ENCODE measurements at places on chromosomes 6 and 20.

DNA sequence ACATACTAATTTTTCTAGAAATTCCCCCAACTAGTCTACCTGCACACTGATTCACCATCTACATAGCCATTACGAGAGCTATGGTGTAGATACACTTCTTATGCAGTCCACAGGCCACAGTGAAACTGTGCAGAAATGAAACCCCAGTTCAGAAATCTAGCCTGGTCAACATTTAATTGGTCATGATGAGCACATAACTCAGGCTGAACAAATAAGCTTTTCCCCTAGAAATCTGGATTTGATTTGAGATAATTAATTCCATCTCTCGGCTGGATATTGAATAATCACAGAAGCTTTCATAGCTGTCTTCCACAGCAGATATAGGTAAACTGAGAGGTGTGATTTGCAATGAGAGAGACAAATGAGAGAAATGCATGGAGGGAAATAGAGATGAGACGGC is 22.6 kb upstream of the TINAG start:
- no peak for DNase-seq

- DNase-seq, result no peak
Measured at GRCh38 chr20:8812817-8813216, 256.1 kb upstream of the PLCB4 start.

DNA sequence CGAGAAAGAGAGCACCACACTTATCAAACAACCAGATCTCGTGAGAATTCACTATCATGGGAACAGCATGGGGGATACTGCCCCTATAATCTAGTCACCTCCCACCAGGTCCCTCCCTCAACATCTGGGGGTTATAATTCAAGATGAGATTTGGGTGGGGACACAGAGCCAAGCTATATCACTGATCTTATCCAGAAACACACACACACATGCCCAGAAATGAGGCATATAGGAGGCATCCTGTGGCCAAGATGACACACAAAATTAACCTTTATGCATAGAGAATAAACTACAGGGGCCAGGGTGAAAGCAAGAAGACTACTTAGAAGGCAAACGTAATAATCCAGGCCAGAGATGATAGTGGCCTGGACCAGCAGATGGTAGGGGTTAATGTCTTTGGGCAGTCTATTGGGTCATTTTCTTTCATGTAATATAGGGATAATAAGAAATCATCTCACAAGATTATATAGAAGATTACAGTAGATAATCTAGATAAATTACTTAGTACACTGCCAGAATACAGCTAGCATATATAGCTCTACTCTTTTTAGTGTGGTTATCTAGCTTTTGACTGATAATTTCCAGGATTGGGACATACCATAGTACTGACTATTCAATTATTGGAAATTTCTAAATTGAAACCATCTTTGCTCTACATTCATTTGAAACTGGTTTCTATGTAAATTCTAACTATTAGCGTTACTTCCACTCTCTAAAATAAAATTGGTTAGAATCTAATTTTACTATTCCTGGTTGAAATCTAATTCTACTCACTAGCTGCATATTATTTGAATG is 20.0 kb downstream of the RNF144B start:
- DNase-seq, result no peak

DNA sequence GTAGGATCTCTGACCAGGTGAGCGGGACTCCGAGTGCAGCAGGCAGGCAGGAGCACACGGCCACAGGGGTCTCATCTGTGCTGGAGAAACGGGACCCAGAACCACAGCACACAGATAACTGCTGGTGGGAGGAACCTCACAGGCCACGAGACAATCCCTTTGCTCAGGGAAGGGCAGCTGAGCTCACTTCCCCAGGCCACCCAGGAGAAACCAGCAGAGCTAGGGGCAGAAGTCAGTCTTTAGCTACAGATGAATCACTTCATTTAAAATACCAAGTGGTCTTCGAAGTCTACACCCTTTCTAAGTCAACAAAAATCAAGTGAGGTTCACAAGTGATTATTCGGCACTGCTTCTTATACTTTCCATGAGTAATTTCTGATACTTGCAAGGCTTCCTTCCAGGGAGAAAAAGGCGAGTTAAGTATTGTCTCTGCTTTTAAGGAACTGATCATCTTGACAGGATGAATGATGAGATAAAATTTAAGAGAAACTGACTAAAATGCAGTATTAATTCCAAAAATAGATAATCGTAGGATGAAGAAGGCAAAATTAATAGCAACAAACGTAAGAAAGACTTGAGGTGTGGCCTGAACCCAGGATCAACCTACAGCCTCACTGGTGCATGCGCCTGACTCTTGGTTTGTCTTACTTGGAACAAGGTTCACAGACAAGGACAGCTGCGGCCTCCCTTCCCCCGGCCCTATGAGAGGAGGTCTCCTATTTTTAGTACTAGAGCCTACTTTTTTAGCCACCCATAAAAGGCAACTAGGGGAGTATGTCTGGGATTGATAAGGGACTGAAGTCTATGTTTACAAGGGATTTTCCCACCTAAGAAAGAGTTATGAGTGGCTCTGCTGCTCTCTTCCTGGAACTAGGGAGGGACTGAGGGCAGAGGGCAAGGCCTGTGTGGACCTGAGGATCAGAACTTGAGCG is 233.6 kb downstream of the TTLL2 start:
- no peak for DNase-seq

DNA sequence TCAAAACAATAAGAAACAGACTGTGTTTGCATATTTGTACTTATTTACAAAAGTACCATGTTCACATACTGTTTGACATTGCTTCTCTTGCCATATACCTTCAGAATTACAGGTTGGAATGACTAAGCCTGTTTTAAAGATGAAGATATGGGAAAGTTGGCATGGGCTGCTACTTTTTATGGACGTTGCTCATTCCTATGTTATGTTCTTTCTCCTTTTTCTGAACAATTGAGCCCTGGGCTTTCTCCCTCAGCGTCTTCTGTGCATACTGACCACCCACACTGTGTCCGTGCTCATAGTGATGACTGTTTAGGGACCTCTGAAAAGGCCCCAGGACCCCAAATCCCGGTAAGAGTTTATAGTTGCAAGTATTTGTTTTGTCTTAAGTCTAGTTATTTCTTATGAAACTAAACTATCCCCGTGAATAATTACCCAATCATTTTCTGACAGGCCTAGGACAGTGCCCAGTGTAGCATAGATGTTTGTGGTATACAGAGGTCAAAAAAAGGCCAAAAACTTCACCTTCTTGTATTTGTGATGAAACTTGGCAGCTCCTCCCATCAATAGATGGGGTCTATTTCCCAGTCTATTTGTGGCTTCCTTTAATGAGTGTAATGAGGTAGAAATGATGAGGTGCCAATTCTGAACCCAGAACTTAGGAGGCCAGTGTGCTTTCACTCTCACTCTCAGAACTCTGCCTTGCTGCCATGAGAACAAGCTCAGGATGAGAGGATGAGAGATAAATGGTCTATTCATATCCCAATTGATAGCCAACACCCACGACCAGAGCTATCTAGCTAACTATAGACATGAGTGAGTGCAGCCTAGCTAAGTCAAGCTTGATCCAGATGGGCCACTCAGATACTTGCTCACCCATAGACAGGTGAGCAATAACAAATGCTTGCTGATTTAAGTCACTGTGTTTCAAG is 40.9 kb downstream of the GSTA4 start:
- no peak for DNase-seq

Data from upper lobe of left lung (tissue), 6 donors.